ENCODE measurements at places on chromosomes 3 and 15.

- DNase-seq: peak; percentile 53
- H3K4me1 ChIP-seq: peaks cover 10% of the 10 kb centered on the region
- no peak overlapping the region for H3K27ac ChIP-seq
- no peaks in the 10 kb centered on the region for H3K27me3 ChIP-seq
- no peak overlapping the region for H3K4me3 ChIP-seq
These were observed 16.4 kb upstream of the CFAP100 start for GRCh38 chr3:126378341-126378751.

DNA sequence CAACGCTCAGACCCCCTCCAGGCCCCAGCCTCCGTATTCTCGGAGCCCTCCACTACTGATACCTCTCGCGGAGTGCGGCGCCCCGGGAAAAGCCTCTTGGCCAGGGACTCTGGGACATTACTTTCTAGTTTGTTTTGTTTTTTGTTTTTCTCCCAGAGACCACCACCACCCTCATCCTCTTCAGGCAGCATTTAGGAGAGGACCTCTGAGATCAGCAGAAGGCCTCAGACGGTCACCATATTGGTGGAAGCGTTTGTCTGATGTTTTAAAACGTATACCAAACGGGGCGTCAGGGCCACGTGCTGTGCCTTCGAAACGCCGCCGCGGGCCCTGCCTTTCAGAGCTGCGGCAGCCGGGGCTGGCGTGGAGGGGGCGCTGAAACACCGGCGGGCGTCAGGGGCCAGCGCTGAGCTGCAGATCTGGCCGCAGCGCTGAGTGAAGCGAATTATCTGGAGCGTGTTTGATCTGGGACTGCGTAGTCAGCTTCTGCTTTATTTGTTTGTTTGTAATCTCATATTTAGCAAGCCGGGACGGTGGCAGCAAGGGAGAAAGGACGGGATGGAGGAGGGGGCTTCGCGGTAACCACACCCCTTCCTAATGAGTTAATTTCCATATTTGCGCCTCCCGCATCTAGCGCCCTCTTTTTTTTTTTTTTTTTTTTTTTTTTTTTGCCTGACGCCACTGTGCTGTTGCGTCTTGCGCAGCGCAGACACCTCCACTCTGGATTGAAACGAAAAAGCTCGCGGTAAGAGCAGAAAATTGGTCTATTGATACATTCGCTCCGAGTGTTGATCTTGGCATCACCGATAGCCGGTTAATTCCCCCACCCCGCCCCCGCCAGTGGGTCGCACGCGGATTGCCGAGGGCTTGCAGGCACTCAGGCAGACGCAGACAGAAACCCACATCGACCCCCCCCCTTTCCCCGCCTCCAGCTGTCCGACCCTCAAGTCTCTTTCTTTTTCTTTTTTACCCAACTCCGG lies 14.9 kb downstream of the SOX2 start:
- H3K27ac ChIP-seq: no peak overlapping the region
- H3K27me3 ChIP-seq: peaks cover 98% of the 10 kb centered on the region
- peak overlapping the region; percentile 37 for H3K4me3 ChIP-seq
- H3K4me1 ChIP-seq: peaks cover 14% of the 10 kb centered on the region
- H3K36me3 ChIP-seq: no peaks in the 10 kb centered on the region

DNA sequence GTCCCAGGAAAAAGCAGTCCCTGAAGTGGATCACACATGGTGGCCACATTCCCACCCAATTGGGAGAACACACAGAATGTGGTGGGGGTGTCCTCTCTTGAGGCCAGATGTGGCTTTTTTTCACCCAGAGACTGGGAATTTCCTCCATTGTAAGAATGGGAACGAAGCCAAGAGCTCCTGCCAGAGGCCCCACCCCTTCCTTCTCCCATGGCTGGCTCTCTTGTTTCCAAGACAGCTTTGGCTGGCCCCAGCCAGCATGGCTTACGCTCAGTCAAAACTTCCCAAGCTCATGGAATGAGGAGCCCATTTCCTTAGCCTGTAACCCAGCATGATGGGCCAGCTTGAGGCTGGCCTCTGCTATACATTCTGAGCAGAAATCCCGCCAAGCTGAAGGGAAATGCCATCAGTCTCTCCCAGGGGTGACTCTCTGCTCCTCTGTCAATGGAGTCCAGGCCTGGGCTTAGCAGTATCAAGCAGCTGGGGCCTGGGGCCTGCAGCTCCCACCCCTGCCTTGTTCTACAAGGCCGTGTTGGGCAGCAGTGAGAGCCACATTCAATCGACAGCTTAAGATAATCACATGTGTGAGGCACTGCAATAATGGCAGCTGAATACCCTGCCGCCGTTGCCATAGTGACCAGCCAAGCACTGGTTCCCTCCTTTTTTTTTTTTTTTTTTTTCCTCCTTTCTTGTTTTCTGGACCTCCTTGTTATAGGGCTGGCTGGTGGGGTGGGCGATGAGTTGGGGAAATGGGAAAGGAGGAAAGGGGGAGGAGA lies 142.4 kb downstream of the EPHB1 start:
- H3K36me3 ChIP-seq: no peaks in the 10 kb centered on the region
- H3K27ac ChIP-seq: no peak overlapping the region
- no peaks in the 10 kb centered on the region for H3K27me3 ChIP-seq
- H3K4me3 ChIP-seq: no peak overlapping the region
- H3K4me1 ChIP-seq: no peaks in the 10 kb centered on the region

GRCh38 chr3:69433121-69433968 lies 47.5 kb upstream of the FRMD4B start:
- peaks cover 4% of the 10 kb centered on the region for H3K4me1 ChIP-seq
- H3K4me3 ChIP-seq: no peak overlapping the region
- H3K36me3 ChIP-seq: no peaks in the 10 kb centered on the region
- H3K27ac ChIP-seq: no peak overlapping the region
- no peak for DNase-seq
- no peaks in the 10 kb centered on the region for H3K27me3 ChIP-seq

GRCh38 chr3:17905996-17906395 lies 163.6 kb upstream of the TBC1D5 start:
- DNase-seq: no peak
- no peak overlapping the region for H3K4me3 ChIP-seq
- no peak overlapping the region for H3K27ac ChIP-seq
- no peaks in the 10 kb centered on the region for H3K4me1 ChIP-seq
- no peaks in the 10 kb centered on the region for H3K36me3 ChIP-seq

GRCh38 chr15:82832601-82833361 lies 23.4 kb downstream of the WHAMM start:
- DNase-seq: no peak
- peaks cover 10% of the 10 kb centered on the region for H3K4me1 ChIP-seq
- H3K27ac ChIP-seq: peak overlapping the region; percentile 0

DNA sequence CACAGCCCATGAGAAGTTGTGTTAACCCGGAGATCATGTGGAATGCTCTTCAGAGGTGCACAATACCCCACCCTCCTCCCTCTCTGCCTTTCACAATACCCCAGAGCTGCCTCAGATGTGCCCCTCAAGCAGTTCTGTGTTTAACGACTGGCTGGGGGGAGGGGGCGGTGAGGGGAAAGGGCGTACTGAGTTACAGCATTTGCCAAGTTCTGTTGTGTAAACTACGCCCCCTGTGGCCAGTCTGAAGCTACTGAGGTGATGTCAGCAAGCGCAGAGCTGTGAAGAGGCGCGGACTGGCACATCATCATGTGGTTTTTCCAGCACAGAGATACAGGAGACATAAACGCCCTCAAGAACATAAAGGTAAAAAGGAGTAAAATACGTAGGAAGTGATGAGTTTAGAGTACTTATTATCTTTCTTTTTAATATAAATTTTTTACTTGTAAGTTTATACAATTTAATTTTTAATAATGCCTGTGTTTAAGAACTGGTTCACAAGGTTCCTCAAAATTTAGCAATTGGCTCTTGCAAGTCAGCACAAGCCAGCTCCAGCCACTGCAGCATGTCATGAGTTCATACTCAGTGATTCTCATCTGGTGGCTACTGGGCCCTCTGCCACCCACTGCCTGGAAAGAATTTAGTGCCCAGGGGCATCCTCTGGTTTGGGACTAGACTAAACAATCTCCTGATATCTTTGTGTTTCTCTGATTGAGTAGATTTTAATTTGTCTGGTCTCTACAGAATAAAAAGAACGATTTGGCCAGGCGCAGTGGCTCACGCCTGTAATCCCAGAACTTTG lies 1.7 kb downstream of the EPB42 start:
- DNase-seq: no peak
- no peaks in the 10 kb centered on the region for H3K4me1 ChIP-seq
- no peak overlapping the region for H3K27ac ChIP-seq
- no peaks in the 10 kb centered on the region for H3K36me3 ChIP-seq

DNA sequence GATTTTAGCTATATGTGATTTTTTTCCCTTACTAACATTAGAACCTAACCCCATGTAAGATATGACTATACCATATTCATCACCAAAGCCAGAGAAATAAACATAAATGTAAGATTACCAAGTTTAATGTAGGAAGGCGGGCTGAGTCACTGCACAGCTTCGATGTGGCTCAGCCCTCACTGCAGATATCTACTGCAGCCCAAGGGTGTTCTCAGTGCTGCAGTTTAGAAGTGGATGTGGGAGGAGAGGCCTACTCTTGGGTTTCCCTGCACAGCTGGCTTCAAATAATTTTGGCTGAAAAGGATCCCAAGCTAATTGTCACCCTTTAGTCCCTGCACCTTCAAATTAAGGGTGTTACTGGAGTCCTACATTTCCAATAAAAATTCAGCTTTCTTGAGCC lies 9.3 kb downstream of the ARPP19 start:
- no peak for DNase-seq
- no peaks in the 10 kb centered on the region for H3K27me3 ChIP-seq
- no peak overlapping the region for H3K27ac ChIP-seq
- H3K36me3 ChIP-seq: peaks cover 21% of the 10 kb centered on the region
- peaks cover 39% of the 10 kb centered on the region for H3K4me1 ChIP-seq

GRCh38 chr3:104388619-104389018 lies 978.1 kb upstream of the ALCAM start:
- H3K27me3 ChIP-seq: no peaks in the 10 kb centered on the region
- H3K27ac ChIP-seq: no peak overlapping the region
- no peak for DNase-seq

GRCh38 chr3:126415661-126416591 lies 21.2 kb downstream of the CFAP100 start:
- no peaks in the 10 kb centered on the region for H3K4me1 ChIP-seq
- H3K36me3 ChIP-seq: no peaks in the 10 kb centered on the region
- no peak overlapping the region for H3K4me3 ChIP-seq
- DNase-seq: peak; percentile 58
- H3K27me3 ChIP-seq: peaks cover 50% of the 10 kb centered on the region
- no peak overlapping the region for H3K27ac ChIP-seq

DNA sequence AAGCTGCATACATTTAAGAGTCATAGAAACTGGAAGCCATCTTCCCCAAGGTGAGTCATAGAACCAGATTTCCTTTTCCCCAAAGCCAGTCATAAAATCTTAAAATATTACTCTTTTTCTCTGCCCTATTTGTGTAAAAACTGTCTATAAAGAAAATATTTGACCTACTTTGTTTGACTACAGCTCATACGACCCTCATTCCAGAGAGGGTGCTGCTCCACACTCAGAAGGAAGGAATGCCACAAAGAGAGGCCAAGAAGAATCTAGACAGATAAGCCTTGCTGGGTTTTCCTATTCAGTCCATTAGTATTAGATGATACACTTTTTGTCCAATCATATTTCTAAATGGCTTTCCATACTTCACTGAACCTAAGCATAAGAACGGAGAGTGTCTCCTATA lies 671.6 kb upstream of the SGO1 start:
- no peak for DNase-seq
- H3K27ac ChIP-seq: no peak overlapping the region
- H3K4me1 ChIP-seq: no peaks in the 10 kb centered on the region
- H3K27me3 ChIP-seq: no peaks in the 10 kb centered on the region
- no peak overlapping the region for H3K4me3 ChIP-seq

DNA sequence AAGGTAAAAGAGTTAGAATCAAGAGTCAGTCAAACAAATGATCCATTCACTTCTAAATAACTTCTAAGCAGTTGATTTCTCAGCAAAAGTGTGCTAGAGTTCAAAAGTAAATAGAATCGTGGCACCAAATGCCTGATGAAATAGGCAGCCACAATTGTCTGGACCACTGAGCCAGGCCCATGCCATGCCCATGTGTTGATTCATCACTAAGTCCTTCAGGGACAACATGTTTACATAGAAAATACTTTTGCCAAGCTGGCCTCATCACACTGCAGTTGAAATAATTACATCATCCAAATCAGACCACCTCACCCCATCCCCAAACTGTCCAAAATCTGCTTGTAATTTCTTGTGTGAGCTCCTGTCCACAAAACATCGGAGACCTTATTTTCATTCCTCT lies 216.3 kb downstream of the IGSF11 start:
- no peak overlapping the region for H3K4me3 ChIP-seq
- H3K27me3 ChIP-seq: peaks cover 7% of the 10 kb centered on the region
- no peaks in the 10 kb centered on the region for H3K36me3 ChIP-seq
- no peak for DNase-seq

DNA sequence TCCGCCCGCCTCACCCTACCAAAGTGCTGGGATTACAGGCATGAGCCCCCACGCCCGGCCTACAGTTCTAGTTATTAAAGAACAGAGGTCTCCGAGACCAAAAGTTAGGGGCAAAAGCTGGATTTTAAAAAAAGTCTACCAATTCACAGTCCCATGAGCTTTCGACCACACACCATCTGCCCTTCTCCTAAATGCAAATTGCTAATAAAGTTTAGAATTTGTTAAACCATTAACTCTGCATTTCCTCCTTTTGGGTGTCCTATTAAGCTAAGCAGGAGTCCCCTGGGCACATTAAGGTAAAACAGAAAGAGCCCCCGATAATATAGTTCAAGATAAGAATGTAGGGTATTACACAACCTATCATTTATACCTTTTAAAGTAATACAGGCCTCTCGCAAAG lies 322.7 kb downstream of the FOXP1 start:
- H3K27ac ChIP-seq: no peak overlapping the region
- peaks cover 7% of the 10 kb centered on the region for H3K4me1 ChIP-seq
- DNase-seq: no peak
- no peaks in the 10 kb centered on the region for H3K36me3 ChIP-seq

GRCh38 chr15:92159906-92160841 lies 233.5 kb upstream of the ST8SIA2 start:
- DNase-seq: no peak
- no peaks in the 10 kb centered on the region for H3K27me3 ChIP-seq
- H3K36me3 ChIP-seq: peaks cover 41% of the 10 kb centered on the region
- H3K4me1 ChIP-seq: no peaks in the 10 kb centered on the region
- no peak overlapping the region for H3K4me3 ChIP-seq
- no peak overlapping the region for H3K27ac ChIP-seq

- H3K4me1 ChIP-seq: no peaks in the 10 kb centered on the region
- DNase-seq: no peak
- H3K27ac ChIP-seq: no peak overlapping the region
- H3K27me3 ChIP-seq: no peaks in the 10 kb centered on the region
- no peak overlapping the region for H3K4me3 ChIP-seq
- H3K36me3 ChIP-seq: no peaks in the 10 kb centered on the region
These were observed 84.8 kb downstream of the COL6A5 start for GRCh38 chr3:130430266-130430665.

DNA sequence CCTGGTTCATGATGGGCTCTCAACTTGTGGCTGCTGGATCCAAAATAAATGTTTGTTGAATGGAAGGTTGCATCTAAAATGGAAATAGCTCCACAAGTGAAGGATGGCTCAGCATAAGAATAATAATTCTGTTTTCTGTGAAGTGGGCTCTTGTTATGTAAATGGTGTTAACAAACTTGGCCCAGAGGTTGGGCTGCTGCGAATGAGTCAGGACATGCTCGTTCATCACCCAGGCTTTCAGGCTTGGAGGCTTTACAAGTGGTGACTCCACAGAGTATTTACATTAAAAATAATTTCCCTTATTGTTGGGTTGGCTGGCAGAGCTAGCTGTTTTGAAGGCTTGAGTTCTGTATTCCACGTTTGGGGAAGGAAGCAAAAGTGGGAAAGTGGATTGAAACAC lies 60.5 kb downstream of the ITGB5 start:
- H3K27ac ChIP-seq: no peak overlapping the region
- no peaks in the 10 kb centered on the region for H3K27me3 ChIP-seq
- H3K36me3 ChIP-seq: no peaks in the 10 kb centered on the region
- no peak for DNase-seq
- H3K4me3 ChIP-seq: no peak overlapping the region

- no peaks in the 10 kb centered on the region for H3K4me1 ChIP-seq
- H3K4me3 ChIP-seq: no peak overlapping the region
- DNase-seq: no peak
These were observed 69.9 kb downstream of the RYK start for GRCh38 chr3:134180761-134181160.
